AG20443 (cell line): ENCODE measurements at places on chromosomes 2 and 18.

DNA sequence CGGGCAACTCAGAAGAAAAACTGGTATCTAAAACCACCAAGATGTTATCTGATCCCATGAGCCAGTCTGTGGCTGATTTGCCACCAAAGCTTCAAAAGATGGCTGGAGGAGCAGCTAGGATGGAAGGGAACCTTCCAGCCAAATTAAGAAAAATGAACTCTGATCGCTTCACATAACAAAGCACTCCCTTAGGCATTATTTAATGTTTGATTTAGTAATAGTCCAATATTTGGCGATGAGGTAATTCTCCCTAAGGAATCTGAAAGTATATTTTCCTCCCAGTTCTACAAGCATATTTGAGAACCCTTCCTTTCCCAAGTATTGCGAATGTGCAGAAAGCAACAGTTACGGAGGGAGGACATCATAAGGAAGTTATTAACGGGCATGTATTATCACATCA lies 156.6 kb downstream of the KCNJ3 start:
- no peak for DNase-seq

GRCh38 chr18:52391810-52392559 lies 52.0 kb downstream of the DCC start:
- DNase-seq: no peak

GRCh38 chr2:61178603-61179545 lies 16.9 kb downstream of the C2orf74 start:
- DNase-seq: no peak

DNA sequence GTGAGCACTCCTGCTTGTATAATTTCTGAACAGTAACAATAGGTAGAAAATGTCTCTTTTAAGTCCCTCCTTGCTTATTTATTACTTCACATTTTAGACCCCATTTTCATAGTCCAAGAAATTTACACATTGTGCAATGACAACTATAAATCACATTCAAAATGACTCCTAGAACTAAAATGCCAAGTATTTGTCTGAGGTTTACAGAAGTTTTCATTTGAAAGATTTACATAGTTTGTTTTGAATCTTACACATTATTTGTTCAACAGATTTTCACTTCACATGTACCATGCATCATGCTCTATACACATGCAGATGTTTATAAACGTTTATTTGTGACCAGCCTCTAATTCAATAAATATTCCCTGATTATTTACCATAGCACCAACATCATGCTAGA lies 15.7 kb upstream of the TRIB2 start:
- no peak for DNase-seq

GRCh38 chr18:5729983-5730699 lies 165.2 kb downstream of the TMEM200C start:
- DNase-seq: peak; percentile 12

DNA sequence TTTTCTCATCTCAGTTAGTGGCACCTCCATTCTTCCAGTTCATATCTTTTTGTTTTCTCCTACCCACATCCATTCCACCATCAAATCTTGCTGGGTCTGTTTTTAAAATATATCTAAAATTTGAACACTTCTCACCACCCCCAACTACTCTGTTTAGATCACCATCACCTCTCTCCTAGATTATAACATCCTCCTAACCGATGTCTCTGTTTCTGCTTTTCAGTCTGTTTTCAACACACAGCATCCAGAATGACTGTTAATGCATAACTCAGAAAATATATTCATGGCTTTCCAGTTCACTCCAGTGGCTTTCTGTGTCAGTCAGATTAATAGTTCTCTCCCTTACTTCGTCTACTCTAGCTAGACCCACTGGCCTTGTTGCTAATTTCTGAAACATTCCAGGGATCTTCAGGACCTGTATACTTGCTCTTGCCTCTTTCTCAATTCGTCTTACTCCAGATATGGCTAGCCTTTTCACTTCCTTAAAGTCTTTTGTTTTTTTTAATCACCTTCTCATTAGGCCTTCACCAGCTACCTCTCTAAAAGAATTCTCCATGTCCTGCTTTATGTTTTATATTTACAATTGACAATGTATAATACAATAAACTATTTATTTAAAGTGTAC lies 105.3 kb downstream of the COMMD1 start:
- DNase-seq: no peak

DNA sequence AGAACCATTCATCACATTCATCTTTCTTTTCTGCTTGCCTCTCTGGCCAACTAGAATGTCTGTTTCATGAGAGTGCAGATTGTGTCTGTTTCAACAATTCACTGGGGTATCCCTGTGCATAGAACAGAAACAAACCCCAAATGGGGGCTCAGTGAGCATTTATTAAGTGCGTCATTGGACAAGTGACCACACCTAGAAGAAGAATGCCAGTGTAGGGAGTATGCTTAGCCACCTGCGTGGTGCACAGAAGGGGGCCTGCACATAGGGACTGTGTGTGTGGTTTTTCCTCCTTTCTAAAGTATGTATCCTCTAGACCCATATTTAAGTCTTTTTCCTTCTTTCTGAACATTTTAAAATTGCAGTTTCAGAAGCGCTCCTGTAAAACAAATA lies 255.9 kb downstream of the AGAP1 start:
- DNase-seq: no peak

GRCh38 chr2:152243761-152244640 lies 68.4 kb upstream of the STAM2 start:
- DNase-seq: no peak

- DNase-seq: peak; percentile 85
Measured at GRCh38 chr2:96533292-96534073, 3.1 kb upstream of the ARID5A start.

GRCh38 chr18:12155996-12156395 lies 62.4 kb downstream of the ANKRD62 start:
- peak; percentile 10 for DNase-seq

GRCh38 chr2:37679072-37679695 lies 7.7 kb upstream of the CDC42EP3 start:
- no peak for DNase-seq

DNA sequence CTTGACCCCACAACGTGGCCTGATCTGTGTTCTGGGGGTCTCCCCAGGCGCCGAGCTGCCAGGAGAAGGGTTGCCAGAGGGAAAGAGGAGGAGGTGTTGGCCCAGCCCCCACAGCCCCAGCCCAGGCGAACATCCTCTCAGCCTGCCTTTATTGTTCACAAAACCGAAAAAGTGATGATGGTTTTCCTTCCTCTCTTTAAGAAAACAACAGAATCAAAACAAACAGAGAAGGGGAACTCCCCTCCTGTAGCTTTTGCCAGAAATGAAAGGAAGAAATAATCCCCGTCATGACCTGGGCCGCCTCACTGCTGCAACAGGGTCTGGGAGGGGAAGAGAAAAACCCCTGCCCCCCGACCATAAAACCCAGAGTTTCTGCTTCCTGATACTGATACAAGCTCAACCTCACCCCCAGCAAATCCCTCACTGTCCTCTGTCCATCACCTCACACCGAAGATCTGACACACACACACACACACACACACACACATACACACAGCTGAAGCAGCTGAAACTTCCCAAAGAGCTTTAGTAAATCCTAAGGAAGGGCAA lies 52.0 kb downstream of the ZFP36L2 start:
- DNase-seq: no peak

GRCh38 chr18:21393986-21394385 lies 152.0 kb downstream of the GREB1L start:
- no peak for DNase-seq

GRCh38 chr2:202494300-202495229 lies 118.4 kb downstream of the BMPR2 start:
- peak; percentile 52 for DNase-seq

DNA sequence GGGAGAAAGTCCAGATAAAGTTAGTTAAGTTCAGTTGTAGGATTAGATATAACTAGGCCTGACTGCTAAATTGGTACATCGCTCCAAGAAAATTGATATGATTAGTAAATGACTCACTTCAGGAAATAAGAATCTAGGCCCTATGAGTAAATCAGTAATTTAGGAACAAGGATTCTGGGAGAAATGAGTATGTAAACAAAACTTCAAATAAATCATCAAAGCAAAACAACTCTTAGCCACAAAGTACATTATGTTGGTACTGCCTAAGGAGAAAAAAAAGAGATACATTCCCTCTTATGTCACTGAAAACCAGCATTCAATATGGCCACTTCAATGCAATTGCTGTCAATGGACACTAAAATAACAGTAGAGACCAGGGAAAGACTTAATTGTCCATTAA lies 529.1 kb downstream of the ZNF804A start:
- DNase-seq: no peak

DNA sequence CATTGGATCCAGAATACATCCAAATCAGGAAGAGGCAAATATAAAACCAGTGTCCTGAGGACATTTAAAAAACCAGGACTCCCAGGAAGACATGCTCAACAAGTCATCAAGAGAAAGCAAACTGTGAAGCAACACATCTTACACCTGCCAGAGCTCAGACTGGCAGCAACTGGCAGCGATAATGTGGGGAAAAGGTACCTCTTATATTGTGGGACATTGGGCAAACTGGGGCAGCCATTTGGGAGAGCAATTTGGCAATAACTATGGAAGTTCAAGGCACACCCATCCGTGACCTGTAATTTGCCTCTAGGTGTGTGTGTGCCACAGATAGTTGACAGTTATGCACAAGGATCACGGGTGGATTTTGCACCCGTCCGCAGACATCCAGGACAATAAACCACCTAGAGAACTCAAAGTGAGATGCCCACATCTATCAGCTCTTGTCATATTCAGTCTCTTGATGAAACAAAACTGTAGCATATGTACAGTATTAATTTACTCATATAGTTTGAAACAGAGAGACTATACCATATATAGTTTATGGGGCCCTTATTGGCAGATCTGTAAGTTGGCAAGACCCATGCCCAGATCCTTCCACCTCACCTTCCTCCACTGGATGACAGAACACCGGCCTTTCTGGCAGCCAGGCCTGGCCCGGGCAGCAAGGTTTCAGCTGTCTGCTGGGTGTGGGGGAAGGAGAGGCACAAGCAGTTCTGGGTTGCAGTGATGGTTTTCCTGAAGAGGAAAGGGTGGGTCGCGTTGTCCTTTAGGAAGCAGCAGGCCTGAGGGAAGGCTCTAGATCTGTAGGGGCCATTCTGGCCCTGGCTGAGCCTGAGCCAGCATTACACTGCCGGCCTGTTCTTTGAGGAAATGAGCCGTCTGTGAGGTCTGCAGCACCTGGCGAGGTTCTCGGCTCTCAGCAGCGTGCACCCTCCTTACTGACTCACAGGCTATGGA lies 18.8 kb downstream of the HJURP start:
- no peak for DNase-seq

DNA sequence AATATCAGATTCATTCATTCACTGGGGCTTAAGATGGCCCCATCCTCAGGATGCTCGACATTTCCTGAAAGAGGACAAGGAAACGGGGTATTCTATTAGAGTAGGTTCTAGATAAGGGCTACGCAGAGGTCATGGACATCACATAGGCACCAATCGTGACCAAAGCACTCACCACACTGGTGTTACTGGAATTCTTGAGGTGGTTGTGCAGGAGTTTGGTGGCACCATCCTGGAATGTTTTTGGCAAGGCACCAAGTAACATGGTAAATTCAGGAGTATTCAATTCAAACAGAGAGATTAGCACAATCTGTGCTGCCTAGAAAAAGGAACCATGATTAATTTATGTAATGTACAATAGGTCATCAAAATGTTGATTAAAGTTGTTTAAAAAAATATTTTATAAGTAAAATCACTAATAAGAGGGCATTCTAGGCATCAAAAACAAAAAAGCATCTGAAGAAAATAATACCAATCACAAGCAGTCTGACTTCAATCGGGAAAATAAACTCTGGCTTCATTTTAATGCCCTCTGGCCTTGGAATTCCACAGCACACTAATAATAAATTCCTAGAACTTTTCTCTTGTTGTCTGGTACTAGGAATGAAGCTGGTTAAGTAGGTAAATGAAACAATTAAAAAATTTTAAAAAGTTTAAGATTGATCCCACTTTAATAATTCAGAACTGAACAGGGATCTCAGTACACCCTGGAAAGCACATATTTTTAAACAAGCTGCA lies 102.8 kb upstream of the TFCP2L1 start:
- DNase-seq: no peak

DNA sequence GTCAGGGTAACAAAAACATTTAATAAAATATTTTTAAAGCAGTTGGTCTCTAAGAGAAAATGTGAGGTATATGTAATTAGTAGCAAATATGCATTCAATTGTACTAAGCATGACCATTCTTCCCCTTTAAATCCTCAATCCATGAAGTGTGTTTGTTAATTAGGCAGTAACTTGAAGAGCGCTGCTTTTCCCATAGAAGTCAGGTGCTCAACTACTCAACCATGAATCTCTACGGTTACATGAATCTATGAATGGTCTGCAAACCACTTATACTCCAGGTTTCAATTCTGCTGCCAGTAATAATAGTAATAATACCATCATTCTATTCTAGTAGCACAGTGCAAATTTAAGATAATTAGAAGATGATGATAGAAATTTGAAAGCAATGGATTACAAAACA lies 55.8 kb downstream of the SLC8A1 start:
- no peak for DNase-seq

GRCh38 chr2:147679191-147679954 lies 165.5 kb upstream of the ACVR2A start:
- DNase-seq: no peak

DNA sequence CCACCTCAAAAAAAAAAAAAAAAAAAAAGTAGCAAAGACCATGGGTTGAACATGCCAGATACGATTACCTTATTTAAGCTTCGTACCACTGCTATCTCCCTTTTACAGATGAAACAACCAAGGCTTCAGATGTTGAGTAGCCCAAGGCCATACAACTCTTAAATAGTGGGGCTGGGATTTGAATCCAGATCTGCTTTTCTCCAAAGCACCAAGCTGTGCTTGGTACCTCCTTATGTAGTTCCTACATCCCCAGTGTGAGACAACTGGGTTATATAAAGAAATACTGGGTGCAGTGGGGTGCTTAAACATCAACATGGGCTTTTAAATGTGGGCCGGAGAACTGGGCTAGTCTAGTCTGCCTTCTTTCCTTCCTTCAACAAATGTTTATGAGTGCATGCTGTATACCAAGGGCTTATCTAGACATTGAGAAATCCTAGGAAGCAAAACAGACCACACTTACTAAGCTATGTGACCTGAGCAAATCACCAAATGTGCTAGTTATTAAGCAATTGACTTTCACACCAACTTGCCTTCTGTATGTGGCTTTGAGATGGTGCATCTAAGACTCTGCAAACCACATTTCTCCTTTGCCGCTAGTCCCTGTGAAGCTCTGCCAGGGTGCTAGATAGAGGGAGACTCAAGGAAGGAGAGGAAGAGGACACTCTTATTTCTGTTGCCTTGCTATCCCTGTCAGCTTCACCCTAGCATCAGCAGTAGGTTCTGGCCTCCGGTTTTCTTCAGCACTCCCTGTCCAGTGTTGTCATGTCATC lies 206.8 kb upstream of the FBXO11 start:
- no peak for DNase-seq

- no peak for DNase-seq
Measured at GRCh38 chr2:64742678-64743077, 89.0 kb upstream of the SERTAD2 start.

DNA sequence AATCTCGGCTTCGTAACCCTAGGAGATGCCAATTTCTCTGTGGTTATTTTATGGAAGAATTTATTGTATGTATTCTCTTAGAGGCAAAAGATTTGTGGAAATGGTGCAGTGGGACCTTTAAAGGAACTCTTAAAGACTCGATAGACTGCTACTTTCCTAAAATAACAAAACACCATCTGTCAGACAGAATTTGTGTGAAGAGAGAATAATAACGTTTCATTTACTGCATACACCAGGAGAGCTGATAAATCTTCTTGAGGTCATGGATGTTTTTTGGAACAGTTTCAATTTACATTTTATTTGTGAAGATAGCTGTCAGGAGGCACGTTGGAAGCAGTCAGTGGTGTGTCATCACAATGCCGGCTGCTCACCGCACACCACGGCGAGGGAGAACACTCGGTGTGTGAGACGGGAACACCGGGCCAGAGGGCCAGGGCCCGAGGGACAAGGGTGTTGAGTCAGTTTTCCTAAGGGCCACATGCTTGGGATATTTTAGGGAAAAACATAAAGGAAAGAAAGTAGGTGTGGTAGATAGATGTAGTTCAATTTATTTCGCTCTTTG lies 1681.0 kb upstream of the DDX18 start:
- DNase-seq: no peak
